ENCODE measurements at places on chromosomes 13 and 19.
A peak's percentile ranks its signal among the peaks of the same experiment; 100 is the strongest.

DNA sequence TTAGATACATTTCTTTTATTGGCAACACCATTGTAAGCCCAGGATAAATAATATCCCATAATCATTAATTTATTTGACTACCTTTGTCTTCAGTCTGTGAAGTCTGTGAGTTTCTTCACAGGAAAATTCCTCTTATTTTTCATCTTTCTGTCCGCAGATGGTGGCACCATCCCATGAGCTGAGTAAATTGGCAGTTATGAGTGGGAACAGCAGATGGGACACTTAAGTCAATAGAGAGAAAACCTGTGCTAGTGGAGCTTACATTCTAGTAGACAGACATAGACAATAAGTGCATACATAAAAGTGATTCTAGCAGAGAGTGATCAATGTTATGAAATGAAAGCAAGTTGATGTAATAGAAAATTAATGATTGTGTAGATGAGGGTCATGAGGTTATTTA is 638.2 kb upstream of the MIR17HG start:
- no peak for DNase-seq

DNA sequence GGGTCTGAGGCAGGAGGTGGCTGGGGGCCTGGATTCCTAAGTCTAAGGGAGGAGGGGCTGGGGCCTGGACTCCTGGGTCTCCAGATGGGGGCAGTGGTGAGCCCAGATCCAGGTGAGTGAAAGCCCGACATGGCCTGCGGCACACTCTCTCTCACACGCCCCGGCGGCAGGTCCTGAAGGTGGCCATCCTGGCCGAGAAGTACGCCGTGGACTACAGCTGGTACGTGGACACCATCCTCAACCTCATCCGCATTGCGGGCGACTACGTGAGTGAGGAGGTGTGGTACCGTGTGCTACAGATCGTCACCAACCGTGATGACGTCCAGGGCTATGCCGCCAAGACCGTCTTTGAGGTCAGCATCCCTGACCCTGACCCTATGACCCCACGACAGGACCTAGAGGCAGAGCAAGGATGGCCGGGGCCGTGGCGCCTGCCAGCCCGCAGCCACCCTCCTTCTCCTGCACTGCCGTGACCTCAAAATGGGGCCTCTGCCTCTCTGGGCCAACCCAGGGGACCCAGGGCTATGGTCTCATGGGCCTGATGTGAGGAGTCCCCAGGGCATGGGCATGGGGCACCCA is 13.2 kb downstream of the FUZ start:
- no peak for DNase-seq

GRCh38 chr13:85828094-85828684 is 29.0 kb upstream of the SLITRK6 start:
- no peak for DNase-seq

DNA sequence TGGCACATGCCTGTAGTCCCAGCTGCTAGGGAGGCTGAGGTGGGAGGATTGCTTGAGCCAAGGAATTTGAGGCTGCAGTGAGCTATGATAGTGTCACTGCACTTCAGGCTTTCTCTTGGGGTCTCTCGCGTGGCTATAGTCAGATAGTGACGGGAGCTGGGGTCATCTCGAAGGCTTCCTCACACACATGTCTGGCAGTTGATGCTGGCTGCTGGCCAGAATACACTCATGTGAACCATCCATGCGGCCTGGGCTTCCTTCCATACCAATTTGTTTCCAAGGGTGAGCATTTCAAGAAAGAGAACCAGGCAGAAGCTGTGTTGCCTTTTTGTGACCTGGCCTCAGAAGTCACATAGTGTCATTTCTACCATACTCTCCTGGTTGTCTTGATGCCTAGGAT is 26.4 kb downstream of the LEUTX start:
- no peak for DNase-seq

DNA sequence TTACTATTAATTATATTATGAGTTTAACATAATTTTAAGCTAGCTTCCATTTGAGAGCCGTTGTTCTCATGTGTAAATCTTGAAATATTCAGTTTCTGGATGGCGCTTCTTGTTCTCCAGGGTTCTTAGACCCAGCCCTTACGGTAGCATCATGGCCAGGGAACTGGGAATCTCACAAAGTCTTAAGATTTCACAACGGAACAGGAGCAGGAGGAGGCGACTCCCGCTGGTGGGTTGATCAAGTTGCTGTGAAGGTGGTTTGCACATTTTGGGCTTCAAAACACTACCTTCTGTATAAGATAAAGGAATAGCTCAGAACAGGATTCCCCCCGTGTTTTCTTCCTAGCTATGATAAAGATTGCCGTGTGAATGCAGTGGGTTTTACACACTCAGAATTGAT is 2.8 kb downstream of the NAXD start:
- no peak for DNase-seq

DNA sequence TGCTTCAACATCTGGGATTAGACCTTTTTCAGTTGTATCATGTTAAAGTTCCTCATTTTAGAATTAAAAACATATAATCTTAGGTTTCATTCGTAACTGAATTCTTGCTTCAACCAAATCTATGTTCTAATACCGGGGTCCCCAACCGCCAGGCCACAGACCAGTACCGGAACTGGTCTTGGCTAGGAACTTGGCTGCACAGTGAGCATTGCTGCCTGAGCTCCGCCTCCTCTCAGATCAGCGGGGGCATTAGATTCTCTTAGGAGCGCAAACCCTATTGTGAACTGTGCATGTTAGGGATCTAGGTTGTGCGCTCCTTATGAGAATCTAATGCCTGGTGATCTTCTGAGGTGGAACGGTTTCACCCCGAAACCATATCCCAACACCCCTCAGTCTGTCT is 19.2 kb downstream of the ITM2B start:
- no peak for DNase-seq

- DNase-seq = no peak
These were observed 47.7 kb upstream of the ATP12A start for GRCh38 chr13:24632382-24633121.

- no peak for DNase-seq
These were observed 21.9 kb downstream of the AP3D1 start for GRCh38 chr19:2129486-2129885.

DNA sequence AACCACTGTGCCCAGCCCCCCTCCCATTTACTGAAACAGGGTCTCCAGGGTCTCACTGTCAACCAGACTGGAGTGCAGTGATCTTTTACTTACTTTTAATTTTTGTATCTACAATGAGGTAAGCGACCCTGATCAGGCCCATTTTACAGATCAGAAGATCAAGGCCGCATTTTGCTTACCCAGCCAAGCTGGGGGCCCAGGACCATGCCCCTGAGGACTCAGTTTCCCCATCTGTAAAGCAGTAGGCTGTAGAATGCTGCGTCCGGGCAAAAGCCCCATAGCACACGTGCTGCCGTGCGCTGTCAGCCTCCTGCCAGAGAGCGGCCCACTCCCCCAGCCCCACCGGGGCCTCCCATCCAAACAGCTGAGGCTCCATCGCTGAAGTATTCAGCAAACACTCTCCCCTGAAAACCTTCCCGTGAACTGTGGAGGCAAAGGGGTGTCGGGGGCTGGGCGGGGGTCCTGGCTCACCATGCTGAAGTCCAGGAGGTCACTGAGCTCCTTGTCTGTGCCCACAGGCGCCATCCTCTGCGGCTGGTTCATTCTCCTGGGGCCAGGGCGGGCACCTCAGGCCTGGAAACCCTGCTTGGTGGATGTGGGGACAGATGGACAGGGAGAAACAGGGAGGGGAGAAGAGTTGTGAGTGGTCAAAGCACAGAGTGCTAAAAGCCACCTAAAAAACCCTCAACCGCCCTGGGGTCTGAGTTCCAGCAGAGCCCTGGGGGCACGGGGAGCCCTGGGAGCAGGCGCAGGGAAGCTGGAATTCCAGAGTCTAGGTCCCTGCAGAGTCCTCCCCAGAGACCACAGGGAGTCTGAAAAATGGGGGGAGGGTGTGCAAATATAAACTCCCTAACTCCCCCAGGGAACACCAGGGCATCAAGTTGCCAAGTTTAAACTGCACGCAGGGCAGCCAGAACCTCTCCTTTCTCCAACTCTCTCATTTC is 2.4 kb downstream of the TCF3 start:
- no peak for DNase-seq

GRCh38 chr13:113519556-113519955 is 29.0 kb upstream of the DCUN1D2 start:
- DNase-seq = no peak

DNA sequence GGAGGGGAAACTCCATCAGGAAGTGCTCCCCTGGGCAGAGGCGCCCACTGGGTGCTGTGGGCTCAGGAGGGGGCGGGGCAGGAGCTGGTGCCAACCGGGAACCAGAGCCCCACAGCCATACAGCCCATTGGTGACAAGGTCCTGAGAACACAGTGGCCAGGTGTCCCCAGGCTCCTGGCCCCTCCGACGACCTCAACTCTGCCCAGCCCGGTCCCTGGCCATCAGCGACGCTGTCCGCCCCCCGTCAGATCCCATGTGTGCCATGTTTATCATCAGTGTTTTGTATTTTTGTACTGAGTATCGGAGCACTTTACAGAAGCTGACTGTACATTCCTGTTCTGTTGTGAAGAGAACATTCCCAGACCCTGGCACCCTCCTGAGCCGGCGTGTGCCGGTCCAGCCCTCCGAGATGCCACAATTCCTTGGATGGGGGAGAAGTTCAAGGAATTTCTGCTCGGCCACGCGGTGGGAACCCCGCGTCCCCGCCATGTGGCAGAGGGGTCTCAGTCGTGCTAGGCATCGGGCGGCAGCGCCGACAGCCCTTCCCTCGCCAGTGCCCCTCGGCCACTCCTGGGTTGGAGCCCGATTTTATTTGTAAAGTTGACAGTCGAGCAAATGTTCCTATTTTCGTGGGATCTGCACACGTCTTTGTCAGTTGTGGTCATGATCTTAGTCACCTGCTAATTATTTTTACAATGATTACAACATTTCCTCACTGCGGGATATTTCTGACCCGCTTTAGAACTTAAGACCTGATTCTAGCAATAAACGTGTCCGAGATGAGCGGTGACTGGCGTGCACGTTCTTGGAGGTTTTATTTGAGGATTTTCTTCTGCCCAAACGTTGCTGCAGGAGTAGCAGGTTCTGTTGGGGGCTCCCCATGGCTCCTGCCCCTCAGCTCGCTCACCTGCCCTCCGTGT is 16.9 kb downstream of the PEX11G start:
- no peak for DNase-seq

DNA sequence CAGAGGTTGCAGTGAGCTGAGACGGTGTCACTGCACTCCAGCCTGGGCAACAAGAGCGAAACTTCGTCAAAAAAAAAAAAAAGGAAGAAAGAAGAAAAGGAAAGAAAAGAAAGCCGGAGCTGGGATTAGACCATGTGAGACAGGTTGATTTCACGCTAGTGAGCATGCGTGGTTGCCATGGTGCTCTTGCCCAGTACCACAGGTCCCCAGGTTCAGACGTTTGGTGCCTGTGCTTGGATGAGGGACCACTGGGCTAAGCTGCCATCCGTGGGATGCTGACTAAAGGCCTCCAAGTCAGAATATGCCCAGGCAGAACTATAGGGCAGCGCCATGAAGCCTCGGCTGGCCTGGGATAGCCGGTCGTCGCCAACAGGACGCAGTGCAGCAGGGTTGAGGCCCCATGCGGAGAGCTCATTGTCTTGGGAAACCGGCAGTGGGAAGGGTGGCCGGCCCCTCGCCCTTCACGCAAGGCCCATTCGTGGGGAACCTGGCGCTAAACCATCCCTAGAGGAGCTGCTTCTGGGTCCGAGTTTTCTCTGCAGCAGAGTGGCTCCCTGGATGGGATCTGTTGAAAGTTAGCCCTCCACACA is 7.2 kb upstream of the TEX101 start:
- no peak for DNase-seq

- DNase-seq = no peak
These were observed 24.2 kb upstream of the TMEM255B start for GRCh38 chr13:113734826-113735125.

DNA sequence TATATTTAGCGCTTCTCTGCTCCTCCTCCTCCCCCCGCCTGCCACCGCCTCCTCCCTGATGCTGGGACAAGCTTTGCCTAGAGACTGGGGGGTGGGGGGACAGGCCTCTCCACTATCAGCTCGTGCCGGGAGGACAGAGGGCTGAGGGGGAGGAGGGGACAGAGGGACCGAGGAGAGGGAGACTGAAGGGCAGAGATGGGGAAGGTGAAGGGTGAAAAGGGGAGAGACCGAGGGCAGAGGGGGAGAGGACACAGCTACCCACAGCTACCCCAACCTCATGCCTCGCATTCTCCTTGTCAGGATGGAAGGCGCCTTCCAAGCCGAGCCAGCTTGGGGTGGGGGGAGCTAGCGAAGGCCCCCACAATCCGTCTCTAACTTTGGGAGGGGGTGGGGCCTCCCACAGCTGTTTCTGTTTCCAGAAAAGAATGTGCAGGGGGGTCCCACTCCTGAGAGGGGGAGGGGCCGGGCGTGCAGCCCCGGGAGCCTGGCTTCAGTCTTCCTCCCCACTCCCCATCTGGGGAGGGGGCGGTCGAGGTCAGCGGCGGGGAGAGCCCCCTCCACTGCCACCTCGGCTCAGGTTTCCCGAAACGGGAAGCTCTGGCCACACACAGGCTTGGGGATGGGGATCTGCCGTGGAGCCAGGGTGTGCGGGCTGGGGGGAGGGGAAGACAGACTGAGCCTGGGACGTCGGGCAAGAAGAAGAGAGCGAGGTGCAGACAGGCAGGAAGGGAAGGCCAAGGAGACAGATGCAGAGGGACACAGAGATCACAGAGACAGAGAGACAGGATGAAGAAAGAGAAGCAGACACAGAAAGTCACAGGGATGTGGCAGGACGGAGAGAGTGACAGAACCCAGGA is 1.6 kb downstream of the DACT3 start:
- DNase-seq = peak; percentile 45

- peak; percentile 38 for DNase-seq
These were observed 6.4 kb downstream of the AXL start for GRCh38 chr19:41225238-41226052.

- no peak for DNase-seq
These were observed 91.8 kb downstream of the TUBGCP3 start for GRCh38 chr13:112496166-112496565.

GRCh38 chr13:21336609-21337349 is 122.3 kb downstream of the ZDHHC20 start:
- no peak for DNase-seq

All from CD4-positive, alpha-beta T cell (primary cell).